ENCODE measurements at places on chromosomes 12 and 14.

DNA sequence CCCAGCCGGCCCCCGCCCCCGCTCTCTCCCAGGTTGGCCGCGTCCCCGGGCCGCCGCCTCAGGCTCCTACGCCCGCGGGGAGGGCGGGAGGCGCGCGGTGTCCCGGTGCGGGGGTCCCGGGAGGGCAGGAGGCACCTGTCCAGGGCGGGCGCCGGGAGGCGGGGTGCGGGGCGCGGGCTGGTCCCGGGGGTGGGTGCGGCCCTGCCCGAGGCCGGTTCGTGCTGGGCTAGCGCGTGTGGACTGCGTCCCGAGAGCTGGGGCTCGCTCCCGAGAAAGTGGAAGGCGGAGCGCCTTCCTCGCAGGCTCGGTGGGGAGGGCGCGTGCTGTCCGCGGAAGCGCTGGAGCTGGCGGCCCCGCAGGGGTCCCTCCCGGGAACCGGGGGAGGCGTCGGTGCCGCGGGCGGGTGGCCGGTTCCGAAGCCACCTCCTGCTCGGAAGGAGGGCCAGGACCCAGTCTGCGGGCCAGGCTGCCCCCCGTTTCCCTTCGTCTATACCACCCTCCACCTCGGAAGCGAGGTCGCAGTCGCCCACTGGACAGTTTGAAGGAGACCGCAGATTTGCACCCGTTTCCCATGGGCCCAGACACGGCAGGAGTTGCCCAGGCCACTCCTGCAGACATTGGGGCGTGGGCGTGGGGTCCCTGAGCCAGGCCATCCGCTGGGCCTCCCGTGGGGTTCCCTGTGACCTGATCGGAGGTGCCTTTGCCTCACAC is 636 bp downstream of the ZFYVE21 start:
- DNase-seq, result no peak

- DNase-seq, result no peak
These were observed 78.6 kb upstream of the SCN8A start for GRCh38 chr12:51512438-51512837.

- DNase-seq, result no peak
These were observed 82.0 kb upstream of the RASSF8 start for GRCh38 chr12:25876383-25877045.

DNA sequence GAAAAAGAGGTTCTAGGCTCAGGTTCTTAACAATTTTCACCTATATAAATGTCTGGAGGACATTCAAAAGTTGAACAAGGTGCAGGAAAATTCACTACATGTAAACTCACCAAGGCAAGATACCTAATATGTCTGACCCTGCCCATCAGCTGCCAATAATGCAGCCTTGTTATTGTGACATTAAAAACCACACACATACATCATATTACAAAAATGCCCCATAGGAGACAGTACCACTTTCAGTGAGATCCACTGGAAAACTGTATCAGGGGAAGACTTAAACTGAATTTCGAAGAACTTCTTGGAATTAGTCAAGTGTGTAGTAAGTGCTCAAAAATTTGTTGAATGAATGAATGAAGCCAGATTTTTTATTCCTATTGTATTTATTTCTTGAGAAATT is 83.1 kb downstream of the KICS2 start:
- DNase-seq, result no peak

DNA sequence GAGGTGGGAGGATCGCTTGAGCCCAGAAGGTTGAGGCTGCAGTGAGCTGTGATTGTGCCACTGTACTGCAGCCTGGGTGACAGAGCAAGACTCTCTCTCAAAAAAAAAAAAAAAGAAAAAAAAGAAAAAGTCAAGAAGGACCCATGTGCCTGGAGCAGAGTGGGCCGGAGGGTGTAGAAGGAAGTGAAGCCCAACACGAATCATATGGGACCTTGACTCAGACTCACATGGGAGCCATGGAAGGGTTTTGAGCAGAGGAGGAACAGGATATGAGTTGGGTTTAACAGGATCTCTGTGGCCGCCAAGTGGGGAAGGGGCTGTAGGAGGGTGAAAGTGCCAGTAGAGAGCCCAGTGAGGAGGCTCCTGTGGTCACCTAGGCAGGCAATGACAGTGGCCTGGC is 165.4 kb downstream of the PHETA1 start:
- DNase-seq, result no peak

DNA sequence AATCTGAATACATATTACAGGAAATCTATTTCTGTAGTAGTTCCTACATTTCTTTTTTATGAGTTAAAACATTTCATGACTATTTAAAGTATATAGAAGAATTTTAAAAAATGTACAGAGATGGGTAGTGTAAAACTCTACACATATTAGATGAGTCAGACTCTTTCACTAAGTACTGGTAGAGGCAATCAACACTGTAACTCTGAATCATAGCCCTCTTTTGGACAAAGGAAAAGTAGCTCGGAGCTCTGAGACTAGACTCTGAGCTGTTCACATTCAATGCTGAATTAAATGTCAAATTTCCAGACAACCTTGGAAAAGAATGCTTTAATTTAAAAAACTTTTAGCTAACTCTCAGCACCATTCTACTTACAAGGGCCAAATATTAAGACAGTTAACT is 3.4 kb downstream of the PTCSC3 start:
- no peak for DNase-seq

- no peak for DNase-seq
These were observed 153.4 kb upstream of the TMTC2 start for GRCh38 chr12:82533341-82533740.

- DNase-seq, result no peak
These were observed 34.8 kb downstream of the DUSP16 start for GRCh38 chr12:12527820-12528296.

GRCh38 chr12:46332260-46332659 is 40.3 kb downstream of the SLC38A2 start:
- DNase-seq, result no peak

DNA sequence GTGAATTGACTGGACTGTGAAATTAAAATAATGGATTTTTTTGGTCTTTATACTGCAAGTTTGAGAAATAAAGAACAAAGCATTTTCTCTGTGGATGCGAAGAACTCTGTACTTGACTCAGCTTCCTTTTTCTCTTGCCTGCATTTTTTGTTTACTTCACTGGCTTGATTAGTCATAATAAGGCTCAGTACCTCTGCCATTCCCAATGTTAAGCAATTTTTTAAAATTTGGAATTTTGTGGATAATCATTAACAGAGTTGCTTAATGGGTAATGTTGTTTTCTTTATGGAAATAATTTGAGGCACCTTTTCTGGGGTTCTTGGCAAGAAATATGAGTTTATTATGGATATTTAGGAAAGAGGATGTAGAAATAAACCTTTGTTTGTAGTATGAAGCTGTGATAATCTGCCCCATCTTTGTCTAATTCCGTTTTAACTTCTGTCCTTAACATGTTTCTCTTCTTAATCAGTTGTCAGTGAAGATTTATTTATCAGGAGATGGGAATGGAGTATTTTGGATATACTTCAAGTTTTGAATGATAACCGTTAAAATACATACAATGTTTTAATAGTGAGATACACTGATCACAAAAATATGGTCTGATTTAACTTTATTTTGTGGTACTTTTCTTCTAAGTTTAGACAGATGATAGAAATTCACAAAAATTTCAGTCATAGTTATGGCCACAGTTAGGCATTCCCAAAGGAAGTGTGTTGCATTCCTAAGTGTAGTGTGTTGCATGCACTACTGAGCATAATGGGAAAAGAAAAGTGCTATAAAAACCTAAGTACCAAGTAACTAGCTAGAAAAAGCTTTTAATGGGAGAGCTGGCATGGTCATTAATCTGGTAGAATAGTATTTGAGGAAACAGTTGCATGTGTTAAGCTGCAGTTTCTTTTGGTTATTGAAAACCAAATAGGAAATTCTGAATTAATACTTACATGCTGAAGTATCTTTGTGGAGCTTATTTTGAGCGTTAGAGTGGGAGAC is 27.7 kb downstream of the WNK1 start:
- DNase-seq, result no peak

DNA sequence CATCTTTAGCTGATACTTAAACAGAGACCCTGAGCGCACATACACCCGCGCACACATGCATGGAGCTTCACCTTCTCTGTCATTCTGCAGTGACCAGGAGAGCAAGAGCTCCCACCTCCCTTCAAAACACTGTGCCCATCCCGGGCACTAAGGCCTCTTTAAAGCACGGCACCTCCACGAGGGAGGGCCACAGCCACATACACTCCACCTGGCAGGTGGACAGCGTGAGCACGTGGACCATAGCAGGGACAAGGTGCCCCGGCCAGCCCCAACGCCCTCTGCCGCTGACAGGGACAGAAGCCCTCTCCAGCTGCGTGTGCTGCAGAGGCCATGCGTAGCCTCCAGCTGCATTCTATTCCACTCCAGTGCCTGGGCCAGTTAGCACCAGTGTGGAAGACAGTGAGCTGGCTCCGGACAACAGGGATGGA is 5.4 kb downstream of the GAPDH start:
- DNase-seq, result no peak

- DNase-seq, result no peak
These were observed 26.6 kb downstream of the PPP2R5C start for GRCh38 chr14:101788016-101788635.

GRCh38 chr12:53990311-53991076 is 5.5 kb downstream of the HOXC10 start:
- DNase-seq, result no peak

DNA sequence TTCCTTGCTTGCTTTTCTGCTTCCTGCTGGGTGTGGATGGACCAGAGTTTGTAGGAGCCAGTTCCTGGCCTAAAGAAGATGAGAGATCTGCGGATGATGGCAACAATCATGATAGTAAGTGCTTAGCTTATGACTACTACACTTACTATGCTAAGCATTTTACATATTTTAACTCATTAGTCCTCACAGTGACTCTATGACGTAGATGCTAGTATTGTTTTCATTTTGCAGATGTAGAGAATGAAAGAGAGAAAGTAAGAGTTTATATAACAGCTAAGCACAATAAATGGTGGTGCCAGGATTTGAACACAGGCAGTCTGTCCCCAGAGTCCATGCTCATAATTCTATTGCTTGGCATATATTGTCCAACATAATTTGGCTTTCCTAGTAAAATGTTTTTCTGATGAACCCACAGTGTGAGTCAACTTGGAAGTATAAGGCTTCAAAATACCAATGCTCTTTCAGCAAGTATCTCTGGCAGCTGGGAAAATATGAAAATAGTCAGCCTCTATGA is 363.2 kb upstream of the DDHD1 start:
- DNase-seq, result no peak
